ENCODE measurements at places on chromosomes 1 and 21.

DNA sequence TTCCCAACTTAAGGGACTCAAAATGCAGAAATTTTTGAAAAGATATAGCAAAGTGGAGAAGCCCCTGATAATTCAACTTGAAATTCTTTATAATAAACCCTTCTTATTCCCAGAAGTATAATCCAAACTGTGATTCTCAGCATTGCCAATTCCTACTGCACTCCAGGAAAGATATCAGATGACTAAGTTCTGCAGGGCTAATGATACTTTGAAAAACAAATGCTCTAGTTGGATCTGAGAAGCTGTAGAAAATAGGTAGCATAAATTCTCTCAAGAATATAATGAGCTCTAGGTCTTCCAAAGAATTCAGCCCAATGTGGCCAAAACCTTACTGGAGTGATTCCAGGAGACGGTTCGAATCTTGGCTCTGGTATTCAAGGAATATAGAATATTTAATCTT, 294.0 kb upstream of the PTBP2 start:
- DNase-seq: no peak

GRCh38 chr1:94022471-94023189, 98.3 kb downstream of the ABCA4 start:
- no peak for DNase-seq

- DNase-seq: no peak
These were observed 309.9 kb upstream of the PRMT6 start for GRCh38 chr1:106746448-106747085.

- no peak for DNase-seq
These were observed 30.1 kb downstream of the C1orf21 start for GRCh38 chr1:184416946-184417345.

DNA sequence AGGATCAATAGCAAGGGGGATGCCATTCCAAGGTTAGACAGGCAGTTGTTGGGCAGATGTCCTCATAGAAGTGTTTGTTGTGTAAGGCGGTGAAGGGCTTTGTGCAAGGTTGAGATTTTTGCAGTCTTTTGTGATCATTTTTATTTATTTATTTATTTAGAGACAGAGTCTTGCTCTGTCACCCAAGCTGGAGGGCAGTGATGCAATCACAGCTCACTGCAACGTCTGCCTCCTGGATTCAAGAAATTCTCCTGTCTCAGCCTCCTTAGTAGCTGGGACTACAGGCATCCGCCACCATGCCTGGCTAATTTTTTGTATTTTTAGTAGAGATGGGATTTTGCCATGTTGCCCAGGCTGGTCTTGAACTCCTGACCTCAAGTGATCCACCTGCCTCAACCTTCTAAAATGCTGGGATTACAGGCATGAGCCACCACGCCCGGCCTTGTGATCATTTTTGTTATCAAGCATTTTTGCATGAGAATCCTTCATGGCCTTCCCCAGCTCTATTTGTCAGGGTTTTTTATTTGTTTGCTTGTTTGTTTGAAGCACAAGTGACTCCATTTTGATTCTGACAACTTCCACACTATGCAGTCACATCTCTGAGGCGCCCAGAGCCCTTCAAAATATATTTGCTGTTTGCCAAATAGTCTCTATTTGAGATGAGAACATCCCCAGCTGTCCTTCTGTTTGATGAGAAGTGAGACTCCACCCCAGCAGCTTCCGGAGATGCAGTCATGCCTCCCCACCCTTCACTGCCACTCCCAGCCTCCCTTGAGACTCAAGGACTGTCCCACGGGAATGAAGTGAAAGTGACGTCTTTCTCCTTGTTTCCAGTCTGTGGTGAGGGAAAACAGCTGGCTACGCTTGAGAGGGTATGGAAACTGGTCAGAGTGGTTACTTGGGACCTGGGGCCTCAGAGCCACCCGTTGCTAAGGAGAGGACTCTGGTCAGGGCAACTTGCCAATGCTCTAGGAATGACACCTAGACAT, 38.0 kb downstream of the TMEM50B start:
- DNase-seq: peak; percentile 93

GRCh38 chr1:16955186-16955585, 25.2 kb downstream of the MFAP2 start:
- no peak for DNase-seq

- DNase-seq: peak; percentile 43
These were observed 1.4 kb upstream of the RGS2 start for GRCh38 chr1:192807211-192808162.

DNA sequence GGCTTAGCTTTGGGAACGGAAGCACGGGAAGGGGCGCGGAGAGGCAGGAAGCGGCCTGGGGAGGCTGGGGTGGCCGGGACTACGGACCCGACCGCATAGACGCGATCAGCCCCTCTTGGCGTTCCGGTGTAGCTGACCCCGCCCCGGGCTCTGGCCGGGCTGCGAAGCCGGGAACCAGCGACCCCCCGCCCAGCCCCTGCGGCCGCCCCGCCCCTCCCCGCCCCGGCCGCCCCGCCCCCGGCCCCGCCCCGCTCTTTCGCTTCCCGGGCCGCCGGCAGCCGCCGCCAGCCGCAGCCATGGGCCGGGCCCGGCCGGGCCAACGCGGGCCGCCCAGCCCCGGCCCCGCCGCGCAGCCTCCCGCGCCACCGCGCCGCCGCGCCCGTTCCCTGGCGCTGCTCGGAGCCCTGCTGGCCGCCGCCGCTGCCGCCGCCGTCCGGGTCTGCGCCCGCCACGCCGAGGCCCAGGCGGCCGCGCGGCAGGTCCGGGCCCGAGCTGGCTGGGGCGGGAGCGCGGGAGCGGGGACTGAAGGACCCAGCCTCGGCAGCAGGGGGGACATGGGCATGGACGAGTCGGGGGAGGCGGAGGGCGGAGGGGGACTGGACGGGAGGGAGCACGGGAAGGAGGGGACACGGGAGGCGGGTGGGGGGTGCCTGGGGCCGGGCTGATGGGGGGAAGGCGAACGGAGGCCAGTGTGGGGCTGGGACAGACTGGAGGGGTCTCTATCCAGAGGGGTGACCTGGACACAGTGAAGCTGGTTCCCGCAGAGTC, at the start of gene SELENON:
TSS of gene SELENON (plus strand) at position 259 of the 768 bp plus-strand sequence. CDS start at position 297, 38 bp downstream.
- DNase-seq: no peak

GRCh38 chr1:89780721-89781120, 40.1 kb upstream of the LRRC8D start:
- peak; percentile 48 for DNase-seq

DNA sequence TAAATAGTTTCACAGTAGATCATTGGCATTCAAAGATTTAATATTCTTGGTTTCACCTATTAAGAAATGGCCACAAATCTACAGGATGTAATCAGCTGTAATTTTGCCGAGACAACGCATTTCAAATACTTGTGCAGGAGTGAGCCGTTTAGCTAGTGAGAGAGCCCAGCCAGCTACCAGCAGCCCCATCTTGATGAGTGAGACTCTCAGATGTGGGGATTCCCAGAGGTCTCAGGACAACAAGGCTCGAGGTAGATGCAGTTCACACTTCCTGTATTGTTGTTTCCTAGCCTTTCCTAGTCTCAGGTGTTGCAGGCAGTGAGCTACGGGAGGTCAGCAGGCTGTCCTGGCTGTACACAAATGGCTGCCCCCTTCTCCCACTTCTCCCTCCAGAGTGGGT, 108.6 kb downstream of the PBX1 start:
- peak; percentile 15 for DNase-seq

- no peak for DNase-seq
These were observed 123.5 kb downstream of the TIAM1 start for GRCh38 chr21:31220575-31220974.

DNA sequence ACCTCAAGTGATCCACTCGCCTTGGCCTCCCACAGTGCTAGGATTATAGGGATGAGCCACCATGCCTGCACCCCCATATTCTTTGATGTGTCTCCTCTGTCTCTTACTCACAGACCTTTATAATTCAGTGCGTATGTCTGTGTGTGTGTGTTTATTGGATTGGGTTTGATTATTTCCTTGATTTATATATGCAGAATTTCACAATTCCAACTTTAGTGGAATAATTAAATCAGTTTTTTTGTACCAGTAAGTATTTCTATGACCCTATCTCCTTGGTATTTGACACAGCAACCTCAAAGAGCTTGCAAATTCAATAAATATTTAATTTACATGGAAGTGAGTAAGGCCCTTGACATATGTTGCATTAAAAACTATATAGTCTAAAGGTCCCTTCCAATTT, 333.9 kb upstream of the ADAMTS5 start:
- DNase-seq: no peak

GRCh38 chr21:17467829-17468228, 45.0 kb upstream of the CXADR start:
- no peak for DNase-seq

DNA sequence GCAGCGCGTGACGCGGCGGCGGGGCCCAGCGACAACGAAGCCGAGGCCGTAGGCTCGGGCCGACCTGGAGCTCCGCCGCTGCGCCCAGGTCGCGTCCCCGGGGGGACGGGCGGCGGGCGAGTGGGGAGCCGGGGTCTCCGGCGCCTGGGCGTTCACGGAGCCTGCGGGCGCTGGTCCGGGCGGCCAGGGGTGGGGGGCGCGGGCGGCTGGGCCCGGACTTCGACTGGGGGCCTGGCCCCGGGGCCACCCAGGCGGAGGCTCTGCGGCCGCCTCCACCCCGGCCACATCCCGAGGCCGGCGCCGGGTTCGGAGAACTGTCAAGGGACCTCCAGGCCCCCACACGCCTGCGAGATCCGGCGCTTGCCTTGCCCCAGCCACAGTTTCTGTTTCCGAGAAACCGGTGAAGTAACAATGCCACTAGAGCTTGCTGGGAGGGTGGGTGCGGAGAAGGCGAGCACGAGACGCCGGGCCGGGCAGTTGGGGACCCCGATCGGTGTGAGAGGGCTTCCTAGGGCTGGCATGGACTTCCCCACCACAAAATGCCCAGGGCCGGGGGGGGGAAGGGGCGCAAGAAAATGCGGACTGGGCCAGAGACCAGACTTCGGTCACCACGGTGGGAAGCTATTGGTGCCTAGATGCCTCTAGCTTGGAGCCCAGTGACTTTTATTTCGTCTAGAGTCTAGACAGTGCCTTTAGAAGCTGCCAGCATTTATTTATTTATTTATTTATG, 501 bp downstream of the FBXO6 start:
- peak; percentile 82 for DNase-seq

- DNase-seq: no peak
These were observed 85.9 kb upstream of the SLC25A33 start for GRCh38 chr1:9453375-9453774.

DNA sequence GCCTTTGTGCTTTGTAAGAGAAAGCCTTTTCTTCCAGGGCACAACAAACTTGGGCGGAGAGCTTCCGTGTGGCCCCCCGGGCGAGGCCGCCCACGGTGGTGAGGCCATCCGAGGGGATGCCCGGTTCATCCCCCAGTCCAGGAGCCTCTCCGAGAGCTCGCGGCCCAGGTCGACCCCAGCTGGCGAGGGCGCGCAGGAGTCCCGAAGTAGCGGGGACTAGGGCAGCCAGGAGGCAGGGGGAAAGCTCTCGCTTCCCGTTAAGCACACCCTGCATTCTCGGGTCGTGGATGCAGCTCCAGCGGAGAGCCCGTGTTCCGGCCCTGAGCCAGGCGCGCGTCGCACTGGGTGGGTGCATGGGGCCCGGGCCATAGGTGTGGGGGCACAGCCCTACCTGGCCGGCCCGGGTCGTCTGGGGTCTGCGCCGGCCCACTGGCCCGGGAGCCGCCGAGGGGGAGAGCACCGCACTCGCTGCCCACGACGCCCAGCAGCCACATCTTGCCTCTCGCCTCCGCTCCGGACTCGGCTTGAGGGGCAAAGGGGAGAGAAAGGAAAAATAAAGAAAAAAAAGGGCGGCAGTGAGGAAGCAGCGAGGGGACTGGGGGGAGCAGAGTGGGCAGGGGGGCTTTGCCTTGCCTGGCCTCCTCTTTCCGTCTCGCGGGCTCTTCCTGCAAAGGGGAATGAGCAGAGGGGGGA, 1.8 kb downstream of the RNF220 start:
- no peak for DNase-seq

GRCh38 chr1:110086961-110087360, 16.5 kb upstream of the ALX3 start:
- no peak for DNase-seq

GRCh38 chr1:65668368-65668767, 124.3 kb upstream of the PDE4B start:
- DNase-seq: no peak

- no peak for DNase-seq
These were observed 18.7 kb upstream of the STUM start for GRCh38 chr1:226529891-226530290.

- DNase-seq: no peak
These were observed 1.3 kb upstream of the UBE4B start for GRCh38 chr1:10031461-10031860.

DNA sequence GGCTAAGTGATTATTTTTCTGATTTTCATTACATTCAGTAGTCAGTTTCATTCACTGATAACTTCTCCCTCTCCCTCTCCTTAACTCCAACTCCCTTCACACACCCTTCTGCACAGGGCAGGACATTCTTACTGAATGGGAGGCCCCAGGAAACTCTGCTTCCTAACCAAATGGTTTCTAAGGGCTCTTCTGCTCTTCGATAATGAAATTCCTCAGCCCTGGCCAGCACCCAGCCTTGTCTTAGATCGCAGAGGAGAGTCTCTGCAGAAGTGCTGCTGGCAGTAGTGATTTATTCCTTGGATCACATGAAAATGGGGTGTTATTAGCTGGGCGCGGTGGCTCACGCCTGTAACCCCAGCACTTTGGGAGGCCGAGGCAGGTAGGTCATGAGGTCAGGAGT, 16.4 kb downstream of the PLEKHM2 start:
- no peak for DNase-seq

DNA sequence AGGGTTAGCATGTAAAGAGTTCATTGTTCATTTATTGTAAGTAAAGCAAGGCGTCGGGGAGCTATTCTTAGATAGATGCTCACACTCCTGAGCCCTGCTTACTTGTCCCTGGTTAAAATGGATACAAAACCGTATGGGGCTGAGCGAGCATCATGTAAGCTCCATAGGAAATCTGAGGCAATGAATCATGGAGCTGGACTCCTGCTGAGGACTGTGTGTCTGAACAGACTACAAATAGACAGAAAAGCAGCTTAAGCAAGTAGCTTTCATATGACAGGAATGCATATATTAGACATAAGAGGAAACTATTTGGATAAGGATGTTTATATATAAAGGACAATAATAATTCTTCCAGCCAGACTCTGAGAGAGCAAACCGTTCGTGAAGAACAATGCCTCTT, 604.9 kb upstream of the PTBP2 start:
- DNase-seq: no peak

GRCh38 chr1:183226963-183227362, 40.9 kb downstream of the LAMC2 start:
- DNase-seq: peak; percentile 56

- no peak for DNase-seq
These were observed 232.6 kb downstream of the COL11A1 start for GRCh38 chr1:102875756-102876155.
